Ovary (tissue), 10 donors: ENCODE measurements at places on chromosomes 3 and 15.

DNA sequence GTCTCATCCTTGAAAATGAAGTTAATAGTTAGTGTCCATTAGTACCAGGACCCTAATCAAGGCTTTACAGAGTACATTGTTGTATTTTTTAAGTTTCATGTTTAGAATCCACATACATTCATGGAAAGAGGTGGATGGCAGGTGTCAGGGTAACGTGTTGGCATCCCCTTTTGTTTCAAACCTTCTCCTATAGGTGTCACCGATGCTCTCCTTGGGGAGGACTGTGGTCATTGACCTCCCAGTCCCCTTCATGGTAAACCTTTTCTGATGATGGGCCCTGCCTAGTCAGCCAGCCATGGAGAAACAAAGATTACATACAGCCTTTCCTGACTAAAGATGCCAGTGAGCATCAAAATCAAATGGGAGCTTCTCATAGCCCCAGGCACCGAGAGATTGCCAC, 574.8 kb downstream of the AGBL1 start:
- no peak for DNase-seq

DNA sequence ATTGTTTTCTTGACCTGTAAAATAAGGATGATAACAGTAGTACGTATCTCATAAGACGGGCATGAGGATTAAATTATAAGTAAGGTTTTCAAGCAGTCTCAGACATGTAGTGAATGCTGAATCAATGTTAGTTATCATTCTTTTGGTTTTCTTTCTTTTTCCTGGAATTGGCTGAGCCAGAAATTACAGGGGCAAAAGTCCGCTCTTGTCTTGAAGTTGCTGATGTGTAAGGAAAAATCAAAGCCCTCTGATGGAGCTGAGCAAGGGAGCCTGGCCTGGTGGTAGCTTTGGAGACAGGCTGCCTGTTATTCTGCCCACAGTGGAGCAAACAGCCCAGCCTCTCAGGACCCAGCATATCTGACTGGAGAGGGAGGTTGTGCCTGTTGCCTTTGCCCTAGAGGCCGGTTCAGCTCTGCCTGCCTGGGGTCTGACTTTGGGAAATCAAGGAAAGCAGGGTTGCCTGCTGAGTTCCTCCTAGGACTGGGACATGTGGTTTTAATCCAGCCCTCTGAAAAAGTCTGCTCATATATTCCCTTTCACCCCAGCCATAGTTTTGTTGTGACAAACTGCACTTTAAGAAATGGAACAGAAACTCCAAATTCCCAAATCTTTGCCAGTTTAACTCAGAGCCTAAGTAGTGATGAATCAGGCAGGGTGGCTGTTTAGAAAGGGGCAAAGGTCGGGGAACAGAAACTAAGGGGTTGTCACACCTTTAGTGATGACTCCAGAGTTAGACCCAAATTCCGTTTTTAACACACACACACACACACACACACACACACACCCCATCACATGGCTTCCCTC, 40.1 kb downstream of the GASK1A start:
- no peak for DNase-seq

DNA sequence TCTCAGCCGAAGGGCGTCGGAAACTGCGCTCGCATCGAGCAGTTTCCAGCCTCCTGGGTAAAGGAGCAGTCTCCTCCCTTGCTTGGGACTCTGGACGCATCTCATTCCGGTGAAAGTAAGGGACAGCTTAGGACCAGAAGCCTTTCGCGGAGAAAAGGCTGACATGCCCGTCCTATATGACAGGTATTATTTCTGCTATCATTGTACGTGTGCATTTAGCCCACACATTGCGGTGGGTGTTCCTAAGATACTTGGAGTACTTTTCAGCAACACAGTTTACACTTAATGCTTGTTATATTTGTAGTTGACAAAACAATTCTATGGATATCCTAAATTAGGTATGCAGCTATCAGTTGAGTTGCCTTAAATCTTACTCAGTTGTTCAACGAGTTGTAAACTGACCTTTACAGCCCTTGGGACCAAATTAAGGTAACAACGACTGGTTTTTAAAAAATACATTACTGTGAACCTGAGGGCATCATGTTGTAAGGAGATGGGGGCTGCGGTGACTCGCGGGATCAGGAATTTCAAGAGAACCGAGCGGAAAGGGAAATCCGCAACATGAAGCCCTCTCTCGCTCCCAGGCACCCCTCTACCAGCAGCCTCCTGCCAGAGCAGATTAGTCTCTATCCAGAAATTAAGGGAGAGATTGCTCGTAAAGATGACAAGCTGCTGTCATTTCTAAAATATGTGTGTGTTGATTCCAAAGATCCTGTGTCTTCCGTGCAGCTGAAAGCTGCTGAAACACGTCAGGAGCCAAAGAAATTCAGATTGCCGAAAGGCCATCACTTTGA, 632 bp upstream of the COPS2 start:
- DNase-seq: no peak

DNA sequence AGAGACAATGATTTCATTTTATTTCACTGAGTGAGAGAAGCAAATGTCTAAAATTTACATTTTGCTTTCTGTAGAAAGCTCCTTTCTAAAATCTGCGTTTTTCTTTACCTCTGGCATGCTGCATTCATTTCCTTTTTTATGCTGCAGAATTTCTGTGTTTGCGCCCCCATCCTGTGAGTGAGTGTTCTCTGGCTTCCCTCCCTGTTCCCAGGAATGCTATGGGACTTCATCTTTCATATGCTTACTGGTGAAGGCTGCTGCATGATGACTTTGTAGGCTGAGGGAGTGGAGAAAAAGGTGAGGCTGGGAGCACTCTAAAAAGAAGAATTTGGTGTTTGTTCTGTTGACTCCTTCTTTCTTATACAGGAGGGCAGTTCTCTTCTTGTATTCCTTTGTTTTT, 7.7 kb upstream of the TMC3 start:
- no peak for DNase-seq

DNA sequence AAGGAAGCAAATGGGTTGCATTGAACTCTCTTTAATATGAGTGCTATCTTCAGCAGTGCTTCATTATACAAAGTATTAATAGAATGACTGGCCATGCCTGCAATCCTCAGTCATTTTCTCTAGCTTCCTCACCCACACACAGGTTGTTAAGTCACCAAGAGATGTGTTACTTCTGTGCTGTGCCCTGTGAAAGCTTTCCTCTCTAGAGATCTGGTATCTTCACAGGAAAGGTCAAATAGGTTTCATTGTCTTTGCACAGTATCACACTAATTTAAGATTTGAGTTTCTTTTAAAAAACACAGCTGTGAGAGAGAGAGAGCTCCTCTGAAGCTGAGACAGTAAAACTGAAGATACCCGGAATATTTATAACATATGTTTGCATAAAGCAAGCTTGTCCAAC, 278.6 kb downstream of the CNTN4 start:
- DNase-seq: no peak
